ENCODE measurements at places on chromosomes 16 and 17.

DNA sequence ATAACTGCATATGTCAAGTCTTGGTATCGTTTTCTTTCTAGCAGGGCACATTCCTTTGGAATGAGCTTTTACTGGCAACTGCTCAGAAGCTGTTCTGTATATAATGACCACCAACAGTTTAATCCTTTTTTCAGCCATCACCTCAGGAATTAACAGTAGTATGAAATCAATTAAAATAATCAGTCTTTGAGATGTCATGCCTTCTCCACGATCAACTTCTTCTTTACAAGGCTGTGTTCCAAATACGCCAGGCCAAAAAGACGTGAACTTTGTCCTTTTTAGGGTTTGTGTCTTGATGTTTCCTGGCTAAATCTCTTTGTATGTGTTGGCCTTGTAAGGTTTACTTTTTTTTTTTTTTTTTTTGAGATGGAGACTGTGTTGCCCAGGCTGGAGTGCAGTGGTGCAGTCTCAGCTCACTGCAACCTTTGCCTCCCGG is 54.9 kb downstream of the ABCC1 start:
- DNase-seq = no peak

- DNase-seq = peak; percentile 38
Measured at GRCh38 chr17:32596628-32597027, 109.8 kb downstream of the CDK5R1 start.

DNA sequence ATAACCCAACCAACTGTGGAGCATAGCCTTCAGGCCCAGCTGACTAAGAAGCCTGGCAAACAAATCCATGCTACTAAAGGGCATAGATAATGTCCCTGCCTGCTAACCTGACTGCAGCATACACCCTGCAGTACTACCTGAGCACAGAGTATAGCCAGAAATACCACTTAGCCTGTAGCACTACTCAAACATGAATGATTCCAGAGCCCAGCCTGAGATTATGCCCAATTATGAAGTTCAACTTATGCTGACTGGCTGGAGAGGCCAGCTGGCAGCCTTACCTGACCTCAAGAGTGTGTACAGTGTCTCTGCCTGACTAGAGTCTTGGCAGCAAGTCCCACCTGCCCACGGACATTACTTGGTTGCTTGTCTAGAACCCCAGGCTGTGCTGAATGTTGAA is 1265.3 kb downstream of the CDH11 start:
- DNase-seq = no peak

GRCh38 chr17:70201872-70202419 is 32.6 kb downstream of the KCNJ2 start:
- no peak for DNase-seq

DNA sequence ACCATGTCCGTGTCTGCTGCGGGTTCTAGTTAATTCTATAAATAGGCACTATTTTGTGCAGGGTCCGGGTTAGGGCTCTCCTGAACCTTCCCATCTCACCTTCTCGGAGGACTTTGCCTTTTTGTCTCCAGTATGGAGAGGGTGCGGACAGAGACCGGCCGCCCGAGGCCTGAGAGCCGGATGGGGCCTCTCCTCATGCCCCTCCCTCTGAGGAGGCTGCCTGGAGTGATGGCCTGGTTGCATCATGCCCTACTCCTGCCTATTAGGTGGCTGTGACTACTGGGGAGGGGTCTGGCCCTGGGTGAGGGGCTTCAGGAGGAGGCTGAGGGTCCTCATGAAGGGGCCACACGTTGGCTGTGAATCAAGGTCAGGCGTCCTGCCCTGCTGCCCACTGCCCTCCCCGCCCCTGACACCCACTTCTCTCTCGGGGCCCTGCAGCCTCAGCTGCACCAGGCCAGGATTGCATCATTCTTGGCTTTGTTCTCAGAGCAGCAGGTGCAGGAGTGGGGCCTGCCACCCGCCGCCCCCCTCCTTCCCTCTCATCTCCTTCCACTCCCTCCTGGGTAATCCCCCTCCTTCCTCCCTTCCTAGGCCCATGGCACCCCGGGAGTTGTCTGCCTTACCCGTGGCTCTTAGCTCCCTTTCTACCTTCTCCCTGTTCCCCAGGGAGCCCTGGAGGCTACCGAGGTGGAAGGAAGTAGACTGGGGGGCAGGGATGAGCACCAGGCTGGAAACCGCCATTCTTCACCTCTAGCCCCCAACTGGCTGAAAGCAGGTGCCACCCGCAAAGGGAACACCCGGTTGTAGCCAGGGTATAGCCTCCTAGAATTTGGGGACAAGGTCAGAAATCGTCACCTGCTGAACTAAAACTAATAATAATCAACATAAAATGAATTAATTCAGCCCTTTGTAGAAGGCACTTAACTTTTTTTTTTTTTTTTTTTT is 12.7 kb upstream of the ARHGAP23 start:
- peak; percentile 78 for DNase-seq

DNA sequence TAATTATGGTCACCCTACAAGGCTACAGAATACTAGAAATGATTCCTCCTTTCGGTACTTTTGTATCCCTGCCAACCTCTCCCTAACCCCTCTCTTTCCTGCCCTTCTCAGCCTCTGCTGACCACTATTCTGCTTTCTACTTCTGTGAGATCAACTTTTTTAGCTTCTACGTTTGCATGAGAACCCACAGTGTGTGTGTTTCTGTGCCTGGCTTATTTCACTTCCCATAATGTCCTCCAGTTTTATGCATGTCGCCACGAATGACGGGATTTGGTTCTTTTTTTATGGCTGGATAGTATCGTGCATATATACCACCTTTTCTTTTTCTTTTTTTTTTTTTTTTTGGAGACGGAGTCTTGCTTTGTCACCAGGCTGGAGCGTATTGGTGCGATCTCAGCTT is 92.1 kb downstream of the RAP1GAP2 start:
- DNase-seq = no peak

GRCh38 chr16:27687605-27688004 is 137.7 kb downstream of the KATNIP start:
- no peak for DNase-seq

DNA sequence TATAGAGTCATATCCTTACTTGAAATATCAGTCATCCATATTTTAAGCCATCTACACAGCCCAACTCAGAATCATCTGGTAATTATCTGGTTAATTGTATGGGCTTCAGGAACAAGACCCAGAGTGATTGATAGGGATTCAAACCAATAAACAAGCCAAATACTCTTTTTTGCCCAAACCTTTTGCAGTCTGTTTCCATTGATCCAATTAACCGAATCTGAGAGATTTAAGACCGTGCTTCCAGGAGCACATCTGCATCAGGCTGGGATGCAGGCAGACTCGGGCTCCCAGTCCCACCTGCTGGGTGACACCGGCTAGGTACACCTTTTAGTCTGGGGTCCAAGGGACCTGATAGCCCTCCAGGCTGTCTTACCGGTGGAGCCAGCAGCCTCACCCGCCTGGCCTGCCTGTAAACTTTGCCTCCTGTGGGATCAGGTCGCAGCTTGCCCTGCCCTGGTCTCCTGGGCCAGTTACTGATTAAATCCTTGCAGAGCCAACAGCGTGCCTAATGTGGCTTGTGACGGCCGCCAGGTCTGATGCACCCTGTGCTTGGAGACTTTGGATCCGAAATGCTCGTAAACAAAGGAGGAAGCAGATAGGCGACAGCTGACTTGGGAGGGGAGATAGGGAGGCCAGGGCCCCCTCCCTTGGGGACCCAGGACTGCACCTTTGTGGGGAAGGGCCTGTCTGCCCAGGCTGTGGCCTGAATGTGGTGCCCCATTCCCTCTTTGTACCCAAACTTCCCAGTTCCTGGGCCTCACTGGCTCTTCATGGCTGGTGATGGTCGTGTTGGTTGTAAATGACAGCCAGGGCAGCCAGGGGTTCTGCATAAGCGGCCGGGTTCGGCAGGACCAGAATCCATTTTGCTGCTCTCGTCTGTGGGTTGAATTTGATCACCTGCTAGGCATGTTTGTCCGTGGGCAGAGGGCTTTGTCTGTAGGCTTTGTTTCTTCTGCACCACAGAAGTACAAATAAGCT is 3.8 kb downstream of the CMIP start:
- DNase-seq = no peak

DNA sequence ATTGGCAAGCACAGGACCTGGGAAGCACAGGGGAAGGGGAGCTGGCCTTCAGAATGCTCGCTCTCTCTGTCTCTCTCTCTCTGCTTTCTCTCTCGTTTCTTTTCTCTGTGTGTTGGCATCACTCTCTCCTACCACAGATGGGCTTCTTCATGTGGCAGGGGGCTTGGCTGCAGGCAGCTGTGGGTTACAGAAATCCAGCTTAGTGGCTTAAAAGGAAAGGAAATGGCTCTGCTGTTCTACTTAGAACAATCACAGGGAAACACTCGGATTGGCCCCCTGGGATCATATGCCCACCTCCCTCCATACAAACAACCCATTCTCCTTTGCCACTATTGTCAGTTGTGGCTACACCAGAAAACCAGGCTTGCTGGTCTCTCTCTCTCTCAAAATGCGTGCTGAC is 20.4 kb downstream of the TBX2 start:
- DNase-seq = no peak
